ENCODE measurements at places on chromosomes 7 and 10.

DNA sequence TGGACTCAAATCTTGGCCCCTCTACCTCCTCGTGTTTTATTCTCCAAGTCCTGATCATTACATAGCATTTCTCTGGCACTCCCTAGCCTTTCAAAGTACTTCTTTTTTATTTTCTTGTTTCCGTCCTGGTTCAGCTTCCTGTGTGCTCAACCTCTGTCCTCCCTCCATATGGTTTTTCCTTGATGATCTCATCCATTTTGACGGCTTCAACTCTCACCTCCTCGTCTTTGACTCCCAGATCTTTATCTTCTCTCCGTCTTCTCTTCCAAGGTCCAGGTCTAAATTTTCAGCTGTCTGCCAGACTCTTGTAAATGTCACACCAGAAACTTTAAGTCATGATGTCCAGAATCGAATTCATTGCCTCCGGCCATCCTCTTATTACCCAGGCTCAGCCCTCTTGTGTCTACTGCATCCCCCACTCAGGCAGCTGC lies 23.3 kb upstream of the GFRA1 start:
- no peak for DNase-seq

DNA sequence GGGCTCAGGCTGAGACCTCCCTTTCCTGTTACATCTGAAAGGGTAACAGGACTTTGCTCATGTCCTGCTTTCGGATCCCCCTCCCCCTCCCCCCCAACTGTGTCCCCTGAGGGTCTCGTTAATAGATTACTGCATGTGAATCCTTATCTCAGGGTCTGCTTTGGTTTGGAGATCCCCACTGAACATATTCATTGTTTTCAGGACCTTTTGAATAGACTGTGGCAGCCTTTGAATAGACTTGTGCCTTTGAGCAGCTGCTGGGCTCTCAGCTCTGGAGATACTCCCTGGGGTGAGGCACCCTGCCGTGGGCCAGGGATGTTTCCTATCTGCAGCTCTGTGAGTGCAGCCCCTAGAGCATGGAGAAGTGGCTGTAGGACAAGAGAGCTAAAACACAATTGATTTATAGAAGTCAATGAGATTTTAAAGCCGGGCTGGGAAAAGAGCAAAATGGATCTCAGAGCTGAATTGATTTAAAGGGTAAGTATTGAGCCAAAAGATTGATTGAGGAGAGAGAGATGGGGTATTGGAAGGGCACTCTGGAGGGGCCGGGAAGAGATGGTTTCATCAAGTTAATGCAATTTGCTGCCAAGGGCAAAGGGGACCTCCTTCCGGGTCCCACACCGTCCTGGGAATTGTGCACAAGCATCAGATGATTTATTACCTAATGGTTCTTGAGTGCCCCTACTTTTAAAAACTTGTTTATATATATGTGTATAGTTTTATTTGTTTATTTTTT lies 9.9 kb downstream of the ARHGAP22 start:
- no peak for DNase-seq

DNA sequence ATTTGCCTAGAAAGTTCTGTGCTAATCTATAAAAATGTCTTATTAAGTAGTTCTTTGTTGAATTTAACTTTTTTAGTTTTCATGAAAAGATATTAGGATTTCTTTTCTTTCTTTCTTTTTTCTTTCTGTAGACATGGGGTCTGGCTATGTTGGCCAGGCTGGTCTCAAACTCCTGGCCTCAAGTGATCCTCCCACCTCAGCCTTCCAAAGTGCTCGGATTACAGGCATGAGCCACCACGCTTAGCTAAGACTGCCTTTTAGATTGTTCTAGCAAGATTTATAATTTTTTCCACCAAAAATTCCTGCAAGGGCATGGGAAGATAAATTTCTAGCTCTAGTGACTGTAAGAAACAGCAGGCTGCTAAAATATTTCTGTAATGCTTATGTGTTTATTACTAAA lies 140.5 kb downstream of the WDR37 start:
- DNase-seq = no peak

DNA sequence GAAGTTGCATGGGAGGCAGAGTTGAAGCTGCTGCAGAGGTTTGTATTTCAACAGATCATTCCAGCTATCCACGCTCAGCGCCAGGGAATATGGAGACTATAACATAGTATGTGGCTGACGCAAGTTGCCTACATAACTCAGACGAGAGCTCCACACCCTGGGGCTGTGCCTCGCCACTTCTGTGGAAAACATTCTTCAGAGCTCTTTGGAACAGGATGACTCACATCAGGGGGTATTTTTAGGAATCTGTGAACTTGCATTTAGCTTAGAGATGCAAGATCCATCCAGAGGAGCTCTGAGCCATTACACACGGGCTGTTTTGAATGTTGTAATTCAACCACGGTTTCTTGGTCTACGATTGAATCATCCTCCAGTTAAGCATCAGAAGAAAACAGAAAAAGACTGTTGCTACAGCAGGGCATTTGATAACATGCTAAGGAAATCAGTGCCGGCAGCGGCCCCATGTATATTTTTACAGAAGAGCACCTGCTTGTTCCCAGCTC lies 481.5 kb upstream of the AKR1E2 start:
- no peak for DNase-seq

GRCh38 chr7:33853361-33854062 lies 51.8 kb upstream of the BMPER start:
- no peak for DNase-seq

- DNase-seq = no peak
These were observed 51.7 kb downstream of the MAPK8 start for GRCh38 chr10:48358162-48358561.

DNA sequence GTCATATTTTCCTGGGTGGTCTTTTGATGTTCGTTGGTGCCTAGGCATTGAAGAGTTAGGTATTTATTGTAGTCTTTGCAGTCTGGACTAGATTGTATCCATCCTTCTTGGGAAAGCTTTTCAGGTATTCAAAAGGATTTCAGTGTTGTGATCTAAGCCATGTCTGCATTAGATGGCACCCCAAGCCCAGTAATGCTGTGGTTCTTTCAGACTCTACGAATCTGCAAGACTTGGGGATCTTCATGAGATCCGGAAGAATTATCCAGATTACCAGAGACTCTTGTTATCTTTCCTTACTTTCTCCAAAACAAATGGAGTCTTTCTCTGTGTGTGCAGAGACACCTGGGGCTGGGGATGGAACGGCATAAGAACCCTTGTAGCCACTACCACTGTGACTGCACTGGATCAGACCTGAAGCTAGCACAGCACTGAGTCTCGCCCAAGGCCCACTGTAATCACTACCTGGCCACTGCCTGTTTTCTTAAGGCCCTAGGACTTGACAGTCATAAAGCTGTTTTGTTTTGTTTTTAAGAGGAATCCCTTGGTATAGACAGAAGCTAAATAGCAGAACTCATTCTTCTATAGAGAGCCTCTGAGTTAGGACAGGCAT lies 75.5 kb downstream of the MARCHF5 start:
- no peak for DNase-seq

DNA sequence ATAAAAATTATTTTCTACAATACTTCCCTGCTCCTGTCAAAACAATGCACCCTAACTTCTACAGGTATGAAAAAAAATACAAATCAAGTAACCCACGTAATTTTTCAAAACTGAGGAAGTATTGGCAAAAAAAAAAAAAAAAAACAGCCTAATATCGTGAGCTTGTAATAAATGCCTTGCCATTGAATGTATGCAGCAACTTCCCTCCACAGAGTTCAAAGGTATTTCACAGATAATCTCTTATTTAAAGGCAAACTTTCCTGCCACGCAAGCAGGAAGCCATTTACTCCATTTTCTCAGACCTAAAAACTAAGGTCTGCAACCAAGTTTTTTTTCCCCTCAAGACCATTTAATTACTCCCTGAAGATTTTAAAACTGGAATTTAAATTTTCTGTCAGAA lies 642 bp upstream of the AGR2 start:
- DNase-seq = no peak

DNA sequence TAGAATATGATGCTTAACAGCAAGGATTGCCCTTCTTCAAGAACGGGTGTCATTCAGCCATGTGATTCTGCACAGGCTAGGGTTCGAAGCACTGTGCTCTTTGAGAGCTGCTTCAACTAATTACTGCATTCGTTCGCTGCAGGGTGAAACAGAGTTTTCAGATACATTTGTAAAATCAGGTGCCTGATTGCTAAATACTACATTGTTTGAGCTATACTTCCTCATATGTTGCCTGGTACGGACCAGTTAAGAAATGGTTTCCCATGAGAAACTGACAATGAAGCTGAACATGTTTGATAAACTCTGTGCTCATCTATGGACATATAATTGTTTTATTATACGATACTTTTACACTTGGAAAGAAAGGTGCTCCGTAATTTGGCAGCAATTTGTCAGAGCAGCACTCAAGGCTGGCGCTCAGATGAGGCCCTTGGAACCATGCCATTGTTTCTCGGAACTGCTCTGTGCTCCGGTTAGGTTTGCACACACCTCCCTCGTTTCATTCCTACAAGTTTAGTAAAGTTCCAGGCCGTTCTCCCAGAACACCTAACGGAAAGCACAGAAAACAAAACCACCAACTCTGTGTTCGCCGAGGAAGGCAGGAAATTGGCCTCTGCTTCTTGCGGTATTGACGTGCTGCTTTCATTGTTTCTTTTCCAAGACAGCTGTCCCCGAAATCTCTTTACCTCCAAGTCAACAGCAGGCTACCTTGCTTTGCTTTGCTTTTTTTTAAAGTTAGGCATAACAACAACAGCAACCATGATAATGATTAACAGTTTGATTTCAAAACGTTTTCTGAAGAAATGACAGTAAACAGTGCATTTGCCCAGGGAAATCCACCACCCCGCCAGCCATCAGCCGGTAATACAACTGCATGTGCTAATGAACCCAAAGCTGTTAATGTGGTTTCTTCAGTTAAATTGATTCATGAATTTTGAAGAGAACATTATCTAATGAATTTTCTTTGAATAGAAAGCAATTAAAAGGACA lies 206.9 kb downstream of the EBF3 start:
- no peak for DNase-seq

GRCh38 chr7:154868921-154869320 lies 134.0 kb downstream of the PAXIP1 start:
- no peak for DNase-seq

- DNase-seq = no peak
These were observed 38.9 kb upstream of the BMS1 start for GRCh38 chr10:42743697-42744096.

DNA sequence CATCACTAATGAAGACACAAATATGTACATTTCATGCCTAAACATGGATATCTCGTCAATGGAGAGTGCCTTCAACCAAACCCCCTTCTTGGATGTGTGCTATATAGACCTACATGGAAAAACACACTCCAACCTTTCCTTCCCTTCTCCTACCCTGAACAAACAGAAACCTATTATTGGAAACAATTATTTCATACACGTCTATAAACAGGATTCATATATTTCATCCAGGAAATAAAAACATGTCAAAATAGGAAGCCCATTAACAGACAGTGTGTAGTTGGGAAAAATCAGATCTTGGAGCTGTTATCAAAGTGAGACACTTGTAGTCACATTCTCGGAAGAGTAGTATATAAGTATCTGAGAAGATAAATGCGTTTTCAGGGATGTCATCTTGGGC lies 81.1 kb downstream of the NRP1 start:
- DNase-seq = no peak

DNA sequence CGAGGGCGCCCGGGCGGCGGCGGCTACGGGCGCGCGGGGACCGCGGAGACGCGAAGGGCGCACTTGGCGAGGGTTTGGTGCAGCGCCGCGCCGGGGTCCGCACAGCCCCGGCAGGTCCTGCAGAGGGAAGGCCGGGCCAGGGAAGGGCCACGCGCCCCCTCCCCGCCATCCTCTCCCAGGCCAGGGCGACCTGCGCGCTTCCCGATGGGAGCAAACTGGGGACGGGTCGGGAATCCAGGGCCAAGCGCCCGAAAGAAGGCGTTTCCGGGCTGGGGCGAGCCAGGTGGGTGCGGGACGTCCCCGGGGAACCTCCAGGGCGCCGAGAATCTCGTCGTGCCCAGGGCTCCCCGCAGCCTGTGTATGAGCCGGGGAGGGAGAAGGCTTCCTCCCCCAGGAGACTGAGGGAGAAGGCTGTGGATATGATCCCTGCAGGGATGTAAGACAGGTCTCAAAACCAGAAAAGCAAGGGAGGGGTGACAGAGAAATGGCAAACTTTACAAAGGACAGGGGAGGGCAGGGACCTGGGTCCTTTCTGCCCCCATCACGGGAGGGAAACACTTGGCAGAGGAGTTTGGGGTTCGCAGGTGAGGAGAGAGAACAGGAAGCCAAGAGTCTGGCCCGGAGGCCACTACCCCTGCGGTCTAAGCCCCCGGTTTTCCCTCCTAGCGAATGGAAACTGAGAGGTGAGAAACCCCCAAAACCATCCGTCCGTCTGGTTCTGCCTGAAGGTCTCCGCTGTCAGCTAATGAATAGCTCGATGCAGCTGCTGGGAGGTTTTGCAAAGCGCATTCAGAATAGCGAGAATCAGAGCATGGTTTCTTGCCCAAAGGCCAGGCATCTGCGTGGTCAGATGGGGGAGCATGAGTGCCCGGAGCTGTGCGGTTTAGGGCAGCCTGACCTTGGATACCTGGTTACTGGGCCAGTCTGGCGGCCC lies 674 bp downstream of the AMZ1 start:
- DNase-seq = no peak

- DNase-seq = no peak
These were observed 142.4 kb upstream of the BMPER start for GRCh38 chr7:33762911-33763306.

GRCh38 chr10:50579491-50580261 lies 44.1 kb downstream of the SGMS1 start:
- no peak for DNase-seq

GRCh38 chr7:80999100-80999499 lies 80.2 kb upstream of the SEMA3C start:
- DNase-seq = no peak

DNA sequence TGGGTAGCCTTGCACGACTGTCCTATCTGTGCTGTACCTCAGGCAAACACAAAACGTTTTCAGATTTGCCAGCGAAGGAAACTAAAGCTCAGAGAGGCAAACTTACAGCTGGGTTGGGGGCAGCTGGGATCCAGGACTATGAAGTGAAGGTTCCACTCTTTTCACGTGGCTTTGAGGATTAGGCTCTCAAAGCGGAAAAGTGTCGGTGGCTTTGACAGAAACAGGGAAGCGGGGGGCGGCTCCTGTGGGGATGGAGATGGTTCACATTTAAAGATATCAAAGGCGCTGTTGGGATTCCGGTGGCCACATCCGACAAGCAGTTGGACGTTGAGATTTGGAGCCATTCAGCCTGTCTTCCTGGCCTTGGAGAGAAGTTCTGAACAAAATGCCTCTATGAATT lies 958.3 kb upstream of the ZNF722 start:
- no peak for DNase-seq
